GM03348 (cell line): ENCODE measurements at places on chromosomes 6 and 20.

GRCh38 chr20:8400486-8400885 lies 268.4 kb downstream of the PLCB1 start:
- no peak for DNase-seq

DNA sequence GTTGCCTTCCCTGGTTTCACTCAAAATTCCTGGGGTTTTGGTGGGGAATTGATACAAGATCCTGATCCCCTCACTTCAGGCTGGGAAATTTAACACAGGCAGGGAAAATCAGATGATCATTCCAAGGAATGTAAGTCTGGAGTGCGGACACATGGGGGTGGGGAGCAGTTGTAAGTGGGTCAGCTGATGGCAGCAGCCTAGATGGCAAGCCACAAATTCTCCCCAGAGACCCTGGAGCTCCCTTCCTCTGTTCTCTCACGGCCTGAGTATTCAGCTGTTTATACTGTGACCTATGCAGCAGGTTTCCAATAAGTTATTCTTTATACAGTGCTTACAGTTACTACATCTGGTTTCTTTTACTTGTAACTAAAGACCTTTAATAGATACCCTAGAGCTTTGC lies 144.9 kb downstream of the SH3BGRL2 start:
- no peak for DNase-seq

- no peak for DNase-seq
Observed at GRCh38 chr20:25576783-25577530, 8.4 kb downstream of the NINL start.

GRCh38 chr6:91626911-91627310 lies 1040.0 kb upstream of the MAP3K7 start:
- no peak for DNase-seq

DNA sequence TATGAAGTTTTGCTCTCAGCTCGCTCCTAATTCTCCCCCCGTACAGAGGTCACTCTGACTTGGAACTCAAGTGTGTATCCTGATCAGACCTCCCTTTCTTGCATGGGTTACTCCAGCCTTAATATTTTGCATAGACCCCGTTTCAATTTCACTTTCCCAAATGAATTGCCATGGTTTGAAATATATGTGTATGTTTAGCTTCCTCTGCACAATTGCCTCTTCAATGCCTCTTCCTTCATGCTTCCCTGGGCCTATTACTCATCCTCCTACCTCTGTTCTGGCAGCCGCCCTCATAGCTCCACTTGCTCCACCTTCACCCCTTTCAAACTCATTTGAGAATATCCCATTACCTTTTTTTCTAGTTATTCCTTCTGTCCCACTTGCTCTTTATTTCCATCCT lies 90.0 kb upstream of the SAMD5 start:
- no peak for DNase-seq

GRCh38 chr6:158387036-158387435 lies 74.8 kb downstream of the TULP4 start:
- no peak for DNase-seq

DNA sequence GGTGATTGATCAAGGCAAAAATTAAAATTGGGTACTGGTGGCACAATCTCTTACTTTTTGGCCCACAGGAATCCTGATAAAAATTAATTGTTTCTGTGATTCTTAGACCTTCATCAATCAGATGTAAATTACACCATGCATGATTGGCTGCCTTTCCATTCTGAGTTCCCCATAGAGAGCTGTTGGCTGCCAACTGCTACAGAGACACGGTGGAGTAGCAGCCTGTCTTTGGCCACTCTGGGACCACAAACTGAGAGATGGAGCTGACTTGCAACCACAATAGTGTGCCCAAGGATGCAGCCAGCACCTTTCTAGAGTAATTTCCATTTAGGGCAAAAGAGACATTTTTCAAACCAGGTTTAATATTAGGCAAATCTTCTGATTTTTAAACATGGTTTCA lies 274.3 kb upstream of the MMS22L start:
- no peak for DNase-seq

DNA sequence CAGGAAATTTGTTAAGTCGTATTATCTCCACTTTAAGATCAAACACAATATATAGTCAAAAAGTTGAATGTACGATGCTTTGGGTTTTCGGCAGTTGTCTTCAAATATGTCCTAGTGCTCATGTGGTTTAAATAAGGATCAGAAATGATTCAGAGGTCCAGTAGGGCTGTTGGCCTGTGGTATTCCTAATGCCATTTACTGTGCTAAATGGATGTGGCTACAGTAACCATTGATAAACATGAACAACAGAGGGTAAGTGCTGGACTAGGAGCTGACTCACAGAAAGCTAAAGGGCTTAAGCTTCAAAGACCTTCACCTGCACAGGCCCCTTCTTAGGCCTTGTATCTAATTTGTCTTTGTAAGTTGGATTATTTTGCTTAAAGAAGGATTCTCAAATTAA lies 80.5 kb upstream of the TPD52L1 start:
- DNase-seq = no peak

DNA sequence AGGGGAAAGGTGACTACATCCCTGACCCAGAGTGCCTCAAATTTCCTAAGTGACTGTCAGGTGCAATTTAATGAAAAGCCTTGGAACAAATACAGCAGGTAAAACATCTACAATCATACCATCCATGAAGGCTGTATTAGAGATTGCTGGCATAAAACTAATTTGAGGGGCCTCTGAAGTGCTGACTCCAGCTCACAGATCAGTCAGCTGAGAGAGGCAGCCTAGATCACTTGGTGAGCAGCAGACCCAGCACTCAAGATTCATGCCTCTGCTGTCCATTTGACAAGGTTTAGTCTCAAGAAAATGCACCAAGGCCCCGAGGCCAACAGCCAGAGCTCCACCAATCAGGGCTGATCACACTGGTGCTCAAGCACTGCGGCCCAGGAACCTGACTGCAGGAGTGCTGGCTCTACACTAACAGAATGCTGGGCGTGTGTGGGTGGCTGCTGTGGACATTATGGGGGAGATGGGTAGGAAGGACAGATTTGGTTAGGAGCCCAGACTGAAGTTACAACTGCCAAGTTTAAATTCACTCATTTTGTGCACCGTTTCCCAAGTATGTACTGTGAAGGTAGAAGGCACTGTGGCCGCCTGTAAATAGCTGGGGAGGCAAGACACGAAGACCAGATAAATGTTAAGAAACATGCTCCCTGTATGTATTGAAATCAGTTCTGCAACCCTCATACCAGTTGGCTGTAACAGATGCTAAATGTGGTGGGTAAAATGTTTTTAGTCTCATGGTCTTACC lies 28.2 kb downstream of the SNX5 start:
- no peak for DNase-seq

DNA sequence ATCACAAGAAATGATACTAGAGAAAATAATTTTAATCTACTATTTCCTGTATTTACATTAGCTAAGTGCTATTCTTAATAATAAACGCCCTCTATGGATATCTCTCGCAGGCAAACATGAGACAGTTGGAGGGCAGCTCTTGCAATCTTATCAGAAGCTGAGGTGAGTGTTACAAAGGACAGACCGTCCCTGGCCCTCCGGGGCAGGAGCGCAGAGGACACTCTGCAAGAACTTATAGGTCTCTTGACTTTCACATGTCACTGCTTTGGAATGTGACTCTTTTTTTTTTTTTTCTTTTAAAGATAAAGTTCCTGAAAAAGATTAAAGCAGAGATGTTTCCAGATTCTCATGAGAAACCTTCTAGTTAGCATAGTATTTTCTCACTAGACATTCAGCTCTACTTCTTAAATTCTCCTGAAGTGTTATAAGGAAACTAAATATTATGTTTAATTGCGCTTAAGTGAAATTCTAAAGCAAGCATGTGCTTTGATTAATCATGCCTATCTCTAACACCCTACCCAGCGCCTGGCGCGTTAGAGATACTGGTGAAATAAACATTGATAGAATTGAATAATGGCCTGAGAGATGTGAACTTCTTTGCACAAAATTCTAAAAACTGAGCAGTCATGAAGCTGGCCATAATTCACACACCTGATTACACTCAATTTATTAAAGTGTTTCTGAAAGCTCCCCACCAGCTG lies 57.4 kb downstream of the SYTL3 start:
- peak; percentile 63 for DNase-seq

DNA sequence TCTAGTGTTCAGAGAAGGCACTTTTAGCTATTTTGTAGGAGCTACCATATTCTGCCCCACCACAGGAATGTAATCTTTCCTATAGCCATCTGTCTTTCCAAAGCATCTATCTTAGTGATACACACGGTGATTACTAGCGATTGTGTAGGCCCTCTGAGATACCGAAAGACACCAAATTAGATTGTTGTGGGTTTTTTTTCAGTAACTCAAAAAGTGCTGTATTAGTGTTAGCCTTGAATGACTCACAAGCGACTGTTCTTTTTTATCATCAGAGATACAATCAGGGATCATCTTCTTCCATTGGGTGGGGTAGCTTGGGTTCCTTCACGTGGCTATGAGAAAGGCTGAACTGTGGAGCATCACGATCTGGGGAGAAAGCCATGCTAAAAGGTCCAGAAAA lies 160.2 kb downstream of the MTFR2 start:
- no peak for DNase-seq

GRCh38 chr20:51034988-51035656 lies 12.2 kb upstream of the KCNG1 start:
- DNase-seq = no peak

DNA sequence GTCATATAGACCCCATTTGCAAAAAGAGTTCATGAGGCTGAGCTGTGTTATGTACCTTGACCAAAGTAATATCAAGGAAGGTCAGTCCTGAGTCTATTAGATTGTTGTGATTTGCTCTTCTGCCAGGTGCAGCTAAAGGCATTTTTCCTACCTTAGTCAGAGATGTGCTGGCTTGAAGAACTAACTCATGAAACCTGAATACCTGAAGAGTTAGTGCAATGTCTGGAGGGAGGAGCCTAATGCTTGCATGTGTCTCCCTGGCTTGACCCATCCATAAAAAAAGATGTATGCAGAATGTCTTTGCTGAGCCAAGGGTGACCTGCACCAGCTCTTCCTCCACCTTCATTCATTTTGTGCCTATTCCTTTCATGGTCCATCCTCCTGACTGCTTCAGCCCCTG lies 742.0 kb downstream of the KIF16B start:
- no peak for DNase-seq

DNA sequence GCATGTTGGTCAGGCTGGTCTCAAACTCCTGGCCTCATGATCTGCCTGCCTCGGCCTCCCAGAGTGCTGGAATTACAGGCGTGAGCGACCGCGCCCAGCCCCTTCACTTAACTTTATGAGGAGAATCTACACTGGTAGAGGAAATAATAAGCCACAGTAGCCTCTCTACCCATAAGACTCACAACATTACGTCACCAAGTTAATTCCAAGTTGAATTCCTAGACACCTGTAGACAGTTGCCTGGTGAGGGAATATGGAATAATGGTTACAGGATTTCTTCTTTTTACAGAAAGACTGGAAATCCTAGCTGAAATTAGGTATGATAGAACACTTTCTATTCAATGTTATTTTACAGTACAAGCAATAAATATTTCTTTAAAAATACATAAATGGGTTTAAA lies 854.5 kb upstream of the EYS start:
- DNase-seq = no peak

GRCh38 chr6:140661691-140662090 lies 1287.2 kb upstream of the CITED2 start:
- DNase-seq = peak; percentile 17

DNA sequence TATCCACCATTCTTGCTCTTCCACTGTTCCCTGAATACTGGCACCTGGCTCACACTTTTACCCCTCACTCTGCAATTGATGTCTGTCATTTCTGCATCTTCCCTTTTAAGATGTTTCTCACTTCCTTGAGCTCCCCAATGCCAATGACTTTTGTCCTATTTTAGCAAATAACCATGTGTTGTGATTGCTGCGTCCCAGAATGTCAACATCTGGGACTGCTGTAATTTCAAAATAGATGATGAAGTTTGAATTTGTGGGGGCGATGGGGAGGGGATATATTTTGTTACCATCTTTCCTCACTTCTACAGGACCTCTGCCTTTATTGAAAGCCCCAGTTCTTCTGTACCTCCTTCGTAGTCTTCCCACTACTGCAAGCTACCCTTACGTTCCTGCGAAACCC lies 40.0 kb upstream of the ADGRF5 start:
- no peak for DNase-seq

DNA sequence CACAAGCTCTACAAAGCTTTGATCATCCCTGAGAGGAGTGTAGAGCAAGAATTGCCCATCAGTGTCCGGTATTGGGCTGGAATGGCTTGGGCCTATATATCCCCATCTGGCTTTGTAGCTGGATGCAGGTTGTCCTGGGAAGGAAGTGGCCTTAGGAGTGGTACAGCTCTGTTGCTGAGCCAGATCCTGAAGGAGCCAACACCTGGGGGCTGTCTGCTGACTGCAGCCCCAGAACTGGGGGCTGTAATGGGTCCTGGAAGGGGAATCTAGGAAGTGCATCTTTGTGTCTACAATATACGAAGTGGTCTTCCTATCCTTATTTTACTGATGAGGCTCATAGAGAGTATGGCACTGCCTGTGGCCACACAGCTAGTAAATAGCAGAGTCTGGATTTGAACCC lies 145.9 kb downstream of the CDC5L start:
- no peak for DNase-seq

DNA sequence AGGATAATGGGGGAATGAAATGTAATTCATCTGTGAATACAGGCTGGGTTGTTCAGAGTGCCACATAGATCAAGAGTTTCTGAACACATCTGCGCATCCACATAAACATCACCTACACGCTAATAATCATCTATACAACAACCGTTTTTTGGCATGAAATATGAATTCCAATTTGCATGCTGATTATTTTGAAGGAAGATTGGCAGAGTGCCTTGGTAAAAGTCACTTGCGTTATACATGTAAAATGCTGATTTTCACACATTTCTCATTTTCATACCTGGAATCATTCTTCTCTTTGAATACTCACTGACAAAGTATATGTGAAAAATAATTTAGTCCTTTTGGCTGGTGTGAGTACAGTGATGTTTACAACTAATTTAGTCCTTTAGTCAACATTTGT lies 17.7 kb downstream of the COL9A1 start:
- no peak for DNase-seq

DNA sequence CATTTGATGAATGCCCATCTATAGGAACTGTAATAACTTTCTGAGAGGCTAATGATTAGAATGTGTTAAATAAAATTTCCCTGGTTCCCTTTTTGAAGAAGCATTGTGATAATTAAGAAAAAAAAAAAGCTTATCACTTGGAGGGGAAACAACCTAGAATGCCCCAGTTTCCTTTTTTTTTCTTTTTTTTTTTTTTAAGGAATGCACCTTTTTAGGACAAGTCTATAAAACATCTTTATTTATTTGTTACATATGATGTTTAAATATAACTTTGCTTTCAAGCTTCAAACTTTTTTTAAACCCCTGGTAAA lies 7.3 kb upstream of the MRPS10 start:
- DNase-seq = no peak

DNA sequence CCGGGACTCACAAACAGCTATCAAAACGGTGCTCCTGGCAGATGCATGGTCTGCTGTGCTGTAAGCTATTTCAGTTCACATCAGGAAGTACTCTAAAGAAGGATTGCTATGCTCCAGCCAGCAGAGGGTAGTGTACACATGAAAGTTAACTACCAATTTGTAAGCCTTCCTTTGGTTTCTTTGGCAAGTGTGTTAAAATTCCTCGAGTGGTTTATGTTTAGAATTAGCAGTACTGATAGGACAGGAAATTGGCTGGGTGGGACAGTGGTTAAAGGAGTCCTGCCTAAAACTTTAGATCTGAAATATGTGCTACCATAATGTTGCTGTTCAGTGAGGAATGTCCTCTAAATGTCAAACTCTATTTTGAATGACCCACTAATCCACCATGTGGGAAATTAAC lies 47.4 kb downstream of the TRMT11 start:
- DNase-seq = peak; percentile 78

GRCh38 chr6:86938814-86939213 lies 1.5 kb downstream of the HTR1E start:
- no peak for DNase-seq

GRCh38 chr6:8513174-8513573 lies 77.8 kb upstream of the SLC35B3 start:
- DNase-seq = no peak
